ENCODE measurements at places on chromosomes 11 and 22.

GRCh38 chr22:38608992-38609750 is 39.2 kb upstream of the DMC1 start:
- no peak for DNase-seq

DNA sequence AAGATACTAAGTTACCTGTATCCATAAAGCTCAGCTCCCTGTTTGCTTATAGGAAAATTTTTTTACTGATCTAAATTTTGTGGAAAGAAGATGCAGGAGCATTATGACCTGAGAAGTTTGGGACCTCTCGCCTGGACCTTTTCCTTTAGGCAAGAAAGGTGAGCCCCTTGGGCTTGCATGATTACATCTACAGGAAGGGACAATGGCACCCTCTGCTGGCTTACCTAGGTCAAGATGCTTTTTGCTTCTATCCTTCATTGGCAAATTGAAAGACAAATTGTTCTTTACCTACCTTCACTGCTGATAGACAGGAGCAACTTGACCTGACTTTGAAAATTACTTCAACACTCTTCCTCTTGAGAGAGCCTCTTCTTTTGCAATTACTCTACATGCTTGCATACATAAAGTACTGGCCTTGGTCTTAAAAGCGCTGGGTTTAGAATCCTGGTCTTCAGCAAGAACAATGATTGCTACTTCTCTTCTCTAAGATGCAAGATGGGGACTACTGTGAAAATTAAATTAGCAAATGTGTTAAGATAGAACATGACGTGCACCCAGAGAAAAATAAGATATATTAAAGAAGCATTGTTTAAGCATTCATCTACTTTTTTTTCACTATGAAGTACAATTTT is 147.2 kb downstream of the TRPC6 start:
- DNase-seq = no peak

DNA sequence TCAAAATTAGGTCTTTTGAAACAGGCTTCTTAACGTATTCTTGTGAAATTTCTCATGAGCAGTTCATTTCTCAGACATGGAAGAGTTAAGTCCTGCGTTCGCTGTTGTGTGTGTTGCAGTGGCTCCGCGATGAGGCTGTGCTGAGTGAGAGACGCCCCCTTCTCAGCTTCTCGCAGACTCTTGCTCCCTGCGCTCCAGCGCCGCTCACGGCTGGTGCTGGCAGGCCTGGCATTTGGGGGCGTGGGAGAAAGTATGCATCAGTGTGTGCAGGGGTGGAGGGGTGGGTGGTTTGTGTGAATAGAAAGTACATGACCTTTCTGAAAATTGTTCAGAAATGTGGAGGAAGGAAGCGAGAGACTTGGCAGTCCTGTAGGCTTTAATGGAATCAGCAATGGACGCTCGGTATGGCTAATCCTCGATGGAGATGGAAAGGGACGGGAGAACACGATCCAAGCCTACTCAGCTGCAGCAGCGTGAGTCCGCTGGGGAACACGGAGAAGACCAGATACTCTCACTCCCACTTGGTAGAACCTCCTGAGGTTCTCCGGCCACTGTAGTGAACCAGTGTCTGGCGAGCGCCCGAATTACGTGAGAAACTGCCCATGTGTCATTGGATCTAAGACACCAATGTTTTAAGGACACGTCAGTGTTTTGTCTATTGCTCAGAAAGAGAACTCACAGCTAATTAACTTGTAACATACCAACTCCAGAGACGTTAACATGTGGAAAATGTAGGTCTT is 5.9 kb downstream of the TAB1 start:
- no peak for DNase-seq

DNA sequence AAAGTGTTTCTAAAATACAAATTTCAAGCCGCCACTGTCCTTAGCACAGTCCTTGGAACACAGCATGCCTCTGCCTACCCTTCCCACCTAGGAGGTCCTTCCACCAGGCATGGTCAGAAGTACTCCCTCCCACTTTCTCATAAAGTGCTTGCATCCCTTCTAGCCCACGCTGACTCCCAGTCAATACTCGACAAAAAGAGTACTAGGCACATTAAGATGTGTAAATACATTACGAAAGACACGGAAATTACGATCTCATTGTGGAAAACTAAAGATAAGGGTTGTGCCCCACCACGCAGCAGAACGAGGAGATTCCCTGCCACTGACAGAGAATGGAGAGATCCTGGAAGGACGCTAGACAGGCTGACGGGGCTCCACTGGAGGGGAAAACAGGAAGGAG is 13.5 kb downstream of the CHKA start:
- DNase-seq = no peak

- DNase-seq = no peak
Measured at GRCh38 chr22:48607901-48608662, 1219.6 kb downstream of the BRD1 start.

DNA sequence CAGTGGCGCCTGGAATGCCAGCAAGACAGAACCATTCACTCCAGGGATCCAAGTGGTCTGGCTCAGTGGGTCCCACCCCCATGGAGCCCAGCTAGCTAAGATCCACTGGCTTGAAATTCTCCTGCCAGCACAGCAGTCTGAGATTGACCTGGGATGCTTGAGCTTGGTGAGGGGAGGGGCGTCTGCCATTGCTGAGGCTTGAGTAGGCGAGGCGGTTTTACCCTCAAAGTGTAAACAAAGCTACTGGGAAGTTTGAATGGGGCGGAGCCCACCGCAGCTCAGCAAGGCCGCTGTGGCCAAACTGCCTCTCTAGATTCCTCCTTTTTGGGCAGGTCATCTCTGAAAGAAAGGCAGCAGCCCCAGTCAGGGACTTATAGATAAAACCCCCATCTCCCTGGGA is 125.7 kb upstream of the DDI1 start:
- DNase-seq = no peak

DNA sequence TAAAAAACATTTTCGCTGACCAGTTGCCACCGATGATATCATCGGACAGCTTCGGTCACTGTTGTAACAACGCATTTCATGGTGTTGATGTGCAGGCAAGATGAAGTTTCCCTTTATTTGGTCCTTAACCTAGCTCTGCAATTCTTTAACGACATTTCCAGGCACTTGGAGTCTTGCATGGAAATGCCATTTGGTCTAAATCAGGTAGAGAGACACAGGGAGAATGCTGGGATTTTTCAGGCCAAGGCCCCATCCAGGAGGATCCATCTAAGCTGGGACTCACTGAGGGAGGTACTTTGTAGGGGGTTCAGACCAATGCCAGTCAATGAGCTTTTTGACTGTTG is 121.5 kb upstream of the RCN1 start:
- DNase-seq = no peak

DNA sequence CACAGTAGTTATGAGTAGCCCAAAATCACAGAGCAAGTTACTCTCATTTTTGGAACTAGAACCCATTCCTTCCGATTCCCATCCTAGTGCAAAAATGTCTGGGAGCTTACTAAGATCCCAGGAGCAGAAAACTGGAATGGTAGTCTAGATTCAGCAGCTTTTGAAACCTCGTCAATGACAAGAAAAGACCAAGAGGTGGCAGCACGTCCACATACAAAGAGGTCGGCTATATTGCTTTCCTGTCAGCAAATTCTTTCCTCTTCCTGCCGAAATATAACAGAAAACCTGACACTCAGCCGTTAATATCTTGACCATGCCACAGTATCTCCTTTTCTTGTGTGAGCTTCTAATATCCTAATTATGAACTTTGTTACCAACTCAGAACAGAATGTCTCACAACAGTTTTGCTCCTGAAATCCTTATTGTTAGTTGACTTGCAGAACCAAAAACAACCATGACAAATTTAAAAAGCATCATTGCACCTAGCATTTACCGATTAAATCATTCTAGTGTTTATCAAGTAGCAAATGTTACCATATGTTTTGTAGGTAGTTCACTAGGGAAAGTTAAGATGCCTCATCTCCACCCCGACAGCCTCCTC is 92.8 kb upstream of the OR9G4 start:
- no peak for DNase-seq

DNA sequence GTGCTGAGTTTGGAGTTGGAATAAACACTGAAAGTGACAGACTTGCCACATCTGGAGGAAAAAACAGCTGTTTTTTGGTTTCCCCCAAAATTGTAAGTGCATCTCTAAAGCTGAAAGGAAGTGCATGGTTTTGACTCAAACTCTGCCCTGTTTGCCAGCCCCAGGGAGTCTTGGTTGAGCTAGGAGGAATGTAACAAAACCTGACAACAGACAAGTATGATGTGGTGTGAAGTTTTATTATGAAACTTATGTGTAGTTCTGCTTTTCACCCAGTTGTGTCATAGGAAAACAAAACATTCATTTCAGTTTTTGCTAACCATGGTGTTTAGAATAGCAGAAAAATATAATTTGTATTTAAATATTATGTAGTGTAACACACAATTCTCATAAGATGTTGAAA is 31.7 kb upstream of the PDE3B start:
- no peak for DNase-seq

GRCh38 chr11:120180551-120181232 is 30.1 kb upstream of the OAF start:
- DNase-seq = peak; percentile 65

- no peak for DNase-seq
Measured at GRCh38 chr11:65204646-65205601, 23.2 kb downstream of the CAPN1 start.

DNA sequence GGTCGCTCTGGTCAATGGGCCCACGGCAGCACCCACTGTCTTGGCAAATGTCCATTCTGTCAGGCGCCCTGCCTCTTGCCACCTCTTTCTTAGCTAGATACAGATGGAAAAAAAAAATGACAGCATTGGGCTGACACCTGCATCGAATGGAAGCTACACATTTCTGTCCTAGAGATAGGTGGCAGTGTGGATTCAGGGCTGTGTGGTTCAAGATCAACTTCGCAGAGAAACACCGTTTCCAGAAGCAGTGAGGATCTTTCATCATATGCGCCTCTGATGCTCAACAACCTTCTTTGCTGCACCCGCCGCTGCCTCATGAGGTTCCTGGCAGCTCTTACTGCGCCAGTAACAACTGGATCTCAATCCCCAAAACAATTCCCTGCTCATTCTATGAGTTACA is 236.3 kb downstream of the KIRREL3 start:
- no peak for DNase-seq

- no peak for DNase-seq
Measured at GRCh38 chr11:59728913-59729312, 15.3 kb upstream of the OR10V1 start.

- no peak for DNase-seq
Measured at GRCh38 chr11:94946812-94947211, 26.5 kb downstream of the CWC15 start.

GRCh38 chr22:40156001-40156516 is 21.7 kb upstream of the TNRC6B start:
- DNase-seq = no peak

DNA sequence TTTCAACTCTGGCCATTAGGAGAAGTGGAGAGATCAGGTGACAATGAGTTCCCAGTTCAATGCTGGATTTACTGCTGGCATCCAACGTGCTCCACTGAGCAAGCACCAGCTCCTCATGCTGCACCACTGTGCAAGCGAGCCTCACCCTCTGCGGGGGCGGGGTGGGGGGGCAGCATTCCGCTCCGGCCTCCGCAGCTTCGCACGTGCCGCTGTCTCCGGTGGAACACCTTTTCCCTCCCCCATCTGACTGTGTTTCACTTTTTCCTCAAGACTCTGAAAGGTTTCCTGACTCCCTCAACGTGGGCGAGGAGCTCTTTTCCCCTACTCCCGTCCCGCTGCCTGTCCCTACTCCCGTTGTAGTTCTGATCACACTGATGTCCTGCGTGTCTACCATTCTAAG is 835 bp upstream of the RHOD start:
- no peak for DNase-seq

Measured in right atrium auricular region (tissue), 2 donors.